T-helper 2 cell (primary cell): ENCODE measurements at places on chromosomes 5 and 9.

- DNase-seq = no peak
Observed at GRCh38 chr9:127629468-127630081, 17.5 kb downstream of the STXBP1 start.

DNA sequence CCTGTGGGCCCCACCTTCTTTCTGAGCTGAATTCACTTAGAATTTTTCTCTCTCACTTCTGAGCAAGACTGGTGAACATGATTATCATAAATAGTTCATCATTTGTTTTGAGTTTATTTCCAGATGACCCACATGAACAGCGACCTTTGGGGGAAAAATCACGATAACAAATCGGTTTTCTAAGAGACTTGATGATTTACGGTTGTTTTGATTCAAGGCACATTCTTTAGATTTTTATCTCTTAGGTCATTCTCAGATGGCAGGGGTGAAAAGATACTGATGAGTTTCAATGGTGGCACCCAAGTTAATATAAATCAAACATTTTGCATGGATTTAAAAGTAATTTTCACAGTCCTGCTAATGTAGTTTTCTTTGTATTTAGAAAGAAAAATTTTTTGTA, 95.1 kb downstream of the DMXL1 start:
- DNase-seq = no peak

- DNase-seq = no peak
Observed at GRCh38 chr5:154479160-154479943, 1.3 kb upstream of the HAND1 start.

DNA sequence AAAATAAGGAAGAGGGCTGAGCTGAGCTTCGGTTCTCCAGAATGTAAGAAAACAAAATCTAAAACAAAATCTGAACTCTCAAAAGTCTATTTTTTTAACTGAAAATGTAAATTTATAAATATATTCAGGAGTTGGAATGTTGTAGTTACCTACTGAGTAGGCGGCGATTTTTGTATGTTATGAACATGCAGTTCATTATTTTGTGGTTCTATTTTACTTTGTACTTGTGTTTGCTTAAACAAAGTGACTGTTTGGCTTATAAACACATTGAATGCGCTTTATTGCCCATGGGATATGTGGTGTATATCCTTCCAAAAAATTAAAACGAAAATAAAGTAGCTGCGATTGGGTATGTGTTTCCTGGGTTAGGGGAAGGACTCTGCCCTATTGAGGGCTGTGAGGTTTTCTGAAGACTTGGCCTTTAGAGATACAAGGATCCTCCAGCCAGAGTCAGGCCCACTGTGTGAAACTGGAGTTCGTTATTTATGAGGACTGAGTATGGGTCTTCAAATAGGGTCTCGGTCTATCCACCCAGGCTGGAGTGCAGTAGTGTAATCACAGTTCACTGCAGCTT, 3.8 kb downstream of the EGR1 start:
- DNase-seq = no peak

DNA sequence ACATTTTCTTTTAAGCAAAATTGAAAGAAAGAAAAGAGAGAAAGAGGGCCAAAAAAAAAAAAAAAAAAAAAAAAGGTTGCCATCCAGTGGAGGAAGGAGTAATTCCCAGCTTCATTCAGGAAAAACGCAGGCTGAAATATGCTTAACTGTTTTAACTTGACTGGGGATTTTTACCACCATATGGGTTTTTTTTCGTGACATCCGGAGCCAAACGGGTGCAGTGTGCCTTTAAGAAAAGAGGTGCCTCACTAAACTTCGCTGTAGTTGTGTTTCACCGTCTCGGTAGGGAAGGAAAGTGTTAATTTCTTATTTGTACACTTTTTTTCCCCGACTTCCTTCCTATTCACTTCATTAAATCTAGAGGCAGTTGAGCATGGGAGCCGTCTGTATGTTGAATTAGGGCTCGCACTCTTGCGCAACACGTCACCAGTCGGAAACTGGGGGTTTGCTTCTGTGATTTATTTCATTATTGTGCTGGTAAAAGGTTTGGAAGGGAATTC, 143.0 kb downstream of the SMARCA2 start:
- peak; percentile 14 for DNase-seq

DNA sequence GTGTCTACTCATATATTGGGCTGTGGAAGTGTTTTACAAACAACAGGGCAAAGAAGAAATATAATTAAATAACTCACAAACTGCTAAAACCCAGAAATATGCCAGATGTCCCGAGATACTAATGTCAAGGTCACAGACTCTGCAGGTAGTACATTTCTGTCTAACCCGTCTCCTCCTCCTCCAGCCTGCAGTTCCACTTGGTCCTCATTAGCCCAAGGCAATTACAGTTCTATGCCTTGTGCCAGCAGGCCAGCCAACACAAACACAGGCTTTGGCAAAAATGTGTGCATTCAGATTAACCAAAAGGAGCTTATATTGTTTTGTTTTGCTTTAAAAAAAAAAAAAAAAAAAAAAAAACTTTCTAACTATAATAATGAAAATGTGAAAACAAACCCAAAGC, 148.8 kb downstream of the MYO10 start:
- DNase-seq = no peak

- no peak for DNase-seq
Observed at GRCh38 chr9:2085716-2086115, 70.6 kb downstream of the SMARCA2 start.

- no peak for DNase-seq
Observed at GRCh38 chr5:130045334-130045733, 141.1 kb downstream of the CHSY3 start.

DNA sequence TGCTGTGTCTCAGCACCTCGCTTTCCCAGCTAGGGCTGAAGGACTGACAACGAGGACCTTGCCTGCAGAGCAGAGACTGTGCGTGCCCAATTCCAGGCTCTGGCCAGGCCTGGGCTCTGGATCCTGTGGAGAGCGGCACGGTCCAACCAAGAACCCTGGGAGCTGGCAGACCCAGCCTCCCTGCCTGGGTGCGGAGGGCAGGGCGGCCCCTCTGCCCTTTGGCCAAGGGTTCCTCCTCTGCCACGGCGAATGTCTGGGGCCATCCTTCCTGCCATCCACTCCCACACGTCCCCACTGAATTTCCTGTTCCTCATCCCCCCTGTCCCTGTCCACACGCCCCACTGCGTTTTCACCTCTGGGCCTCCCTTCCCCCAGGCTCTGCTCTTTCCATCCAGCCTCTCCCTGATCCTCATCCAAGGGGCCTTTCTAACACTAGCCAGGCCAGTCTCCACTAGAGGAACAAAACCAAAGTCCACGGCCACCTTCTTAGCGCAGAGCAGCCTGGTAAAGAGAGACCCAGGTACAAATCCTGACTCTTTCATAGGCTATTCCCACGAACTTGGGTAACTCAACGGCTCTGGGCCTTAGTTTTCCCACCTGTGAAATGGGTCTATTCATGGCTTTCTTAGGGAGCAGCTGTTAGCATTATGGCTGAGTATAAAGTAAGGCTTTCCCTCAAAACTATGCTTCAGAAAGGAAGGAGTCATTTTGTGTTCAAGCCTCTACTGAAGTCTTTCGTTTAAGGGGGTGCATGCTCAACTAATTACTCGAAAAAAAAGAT, 95.5 kb upstream of the PHYKPL start:
- DNase-seq = no peak

GRCh38 chr9:87826331-87826730, 56.3 kb upstream of the SPATA31E1 start:
- no peak for DNase-seq
